Thoracic aorta (tissue), 2 donors: ENCODE measurements at places on chromosomes 7 and 10.

DNA sequence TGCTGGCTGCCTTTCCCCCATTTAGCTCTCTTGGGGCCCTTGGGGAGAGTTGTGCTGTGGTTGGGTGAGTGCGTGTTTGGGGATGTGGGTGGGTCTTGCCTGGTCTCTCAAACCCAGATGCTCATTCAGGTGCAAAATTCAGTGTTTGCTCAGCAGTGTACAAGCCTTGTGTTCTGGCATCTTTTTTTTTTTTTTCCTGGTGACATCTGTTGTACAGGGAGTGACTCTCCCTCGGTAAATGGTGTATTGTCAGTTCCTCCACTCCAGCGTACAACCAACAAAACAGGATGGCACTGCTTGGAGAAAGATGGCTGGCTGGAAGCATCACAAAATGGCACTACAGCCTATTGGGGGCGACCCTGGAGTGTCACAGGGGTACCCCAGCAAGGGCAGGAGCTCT, 75.5 kb downstream of the LRMDA start:
- no peak for DNase-seq

DNA sequence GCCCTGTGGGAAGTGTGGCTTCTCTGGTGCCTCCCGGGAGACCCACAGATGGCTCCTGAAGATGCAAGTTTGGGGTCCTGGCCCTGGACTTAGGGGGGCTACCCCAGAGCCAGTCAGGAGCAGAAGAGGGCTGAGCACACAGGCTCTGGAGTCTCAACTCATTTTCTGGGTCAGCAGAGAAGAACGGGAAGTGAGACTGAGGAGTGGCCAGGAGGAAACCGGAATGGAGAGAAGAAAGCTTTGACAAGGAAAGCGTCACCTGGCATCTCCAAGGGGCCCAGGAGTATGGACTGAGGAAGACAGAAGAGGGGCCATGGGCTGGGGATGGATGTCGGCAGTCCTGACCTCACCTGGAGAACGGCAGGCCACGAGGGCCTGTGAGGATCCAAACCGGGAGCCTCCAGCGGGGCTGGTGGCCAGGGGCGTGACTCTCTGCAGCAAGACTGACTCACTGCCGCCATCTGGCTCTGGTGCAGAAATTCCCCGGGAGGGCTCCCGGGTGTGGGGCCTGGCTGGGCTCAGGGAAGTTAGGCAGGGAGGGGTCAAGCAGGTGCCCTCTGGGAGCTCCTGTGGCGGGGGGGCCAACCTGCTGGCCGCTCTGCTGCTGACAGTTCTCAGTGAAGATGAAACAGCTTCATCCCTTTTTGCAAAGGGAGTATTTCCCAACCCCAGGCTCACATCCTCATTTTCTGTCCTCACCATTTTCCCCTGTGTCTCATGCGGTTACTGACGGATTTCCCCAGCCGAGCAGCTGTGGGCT, 23.6 kb downstream of the DAGLB start:
- DNase-seq = no peak

DNA sequence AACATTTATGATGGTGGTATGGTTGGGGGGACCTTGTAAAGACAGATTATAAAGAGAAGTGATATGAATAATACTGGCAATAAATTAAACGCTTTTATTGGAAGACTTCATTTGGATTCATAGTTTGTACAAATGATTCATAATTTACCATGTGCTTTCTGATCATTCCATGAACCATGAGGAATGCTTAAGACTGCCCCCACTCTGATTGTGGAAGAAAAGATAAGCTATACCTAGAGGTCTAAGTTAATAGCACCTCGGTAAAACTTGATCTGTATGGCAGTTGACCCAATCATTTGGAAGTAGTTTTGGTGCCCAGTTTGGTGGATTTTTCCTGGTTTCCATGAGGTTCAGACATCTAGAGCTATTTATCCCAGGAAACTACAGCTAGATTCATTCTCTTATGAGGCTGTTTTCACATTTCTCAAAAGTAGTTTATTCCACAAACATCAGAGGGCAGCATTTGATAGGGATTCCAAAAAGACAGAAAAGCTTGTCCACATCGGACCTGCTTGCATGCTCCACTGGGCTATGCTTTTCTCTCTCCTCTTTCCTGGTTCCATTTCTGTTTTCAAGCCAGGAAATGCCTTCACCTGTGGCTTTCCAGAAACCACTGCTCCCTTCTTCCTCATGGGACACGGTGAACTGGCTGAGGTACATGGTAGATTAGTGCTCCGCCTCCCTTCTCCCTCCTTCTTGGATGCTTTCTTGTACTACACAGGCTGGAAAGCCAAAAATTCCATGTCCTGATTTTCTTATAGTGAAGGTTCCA, 29.2 kb downstream of the TFAM start:
- no peak for DNase-seq

DNA sequence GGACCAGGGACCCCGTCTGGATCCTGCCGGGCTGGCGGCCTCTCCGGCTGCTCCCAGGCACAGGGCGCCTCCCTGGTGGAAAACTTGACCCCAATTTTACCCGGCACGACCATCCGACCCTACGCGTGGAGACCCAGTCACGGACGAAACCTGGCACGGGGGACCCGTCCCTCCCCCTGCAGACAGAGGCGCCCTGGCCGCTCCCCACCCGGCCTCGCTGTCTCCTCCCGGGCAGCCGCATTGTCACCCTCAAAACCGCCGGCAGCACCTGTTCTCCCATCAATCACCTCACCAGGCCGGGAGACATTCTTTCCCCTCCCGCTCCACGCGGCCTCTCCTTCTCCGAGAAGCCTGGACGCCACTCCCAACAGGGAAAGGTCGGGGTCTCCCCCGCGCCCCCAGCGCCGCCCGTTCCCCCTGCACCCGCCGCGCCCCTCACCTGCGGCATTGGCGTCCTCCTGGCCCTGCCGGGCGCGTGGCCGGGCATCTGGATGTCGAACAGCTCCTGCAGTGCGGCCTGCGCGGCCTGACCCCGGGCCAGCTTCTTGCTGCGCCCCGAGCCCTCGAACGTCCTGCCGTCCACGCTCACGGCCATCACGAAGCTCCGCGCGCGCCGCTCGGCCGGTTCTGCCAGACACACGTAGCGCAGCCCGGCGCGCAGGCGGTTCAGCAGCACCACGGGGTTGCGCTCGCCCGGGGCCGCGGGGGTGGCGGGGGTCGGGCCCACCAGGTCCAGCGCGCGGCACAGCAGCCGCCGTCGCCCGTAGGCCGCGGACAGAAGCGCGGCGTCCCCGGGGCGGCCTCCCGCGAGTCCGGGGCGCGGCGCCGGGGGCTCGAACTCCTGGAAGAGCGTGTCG, 306.6 kb downstream of the WDR37 start:
- no peak for DNase-seq

DNA sequence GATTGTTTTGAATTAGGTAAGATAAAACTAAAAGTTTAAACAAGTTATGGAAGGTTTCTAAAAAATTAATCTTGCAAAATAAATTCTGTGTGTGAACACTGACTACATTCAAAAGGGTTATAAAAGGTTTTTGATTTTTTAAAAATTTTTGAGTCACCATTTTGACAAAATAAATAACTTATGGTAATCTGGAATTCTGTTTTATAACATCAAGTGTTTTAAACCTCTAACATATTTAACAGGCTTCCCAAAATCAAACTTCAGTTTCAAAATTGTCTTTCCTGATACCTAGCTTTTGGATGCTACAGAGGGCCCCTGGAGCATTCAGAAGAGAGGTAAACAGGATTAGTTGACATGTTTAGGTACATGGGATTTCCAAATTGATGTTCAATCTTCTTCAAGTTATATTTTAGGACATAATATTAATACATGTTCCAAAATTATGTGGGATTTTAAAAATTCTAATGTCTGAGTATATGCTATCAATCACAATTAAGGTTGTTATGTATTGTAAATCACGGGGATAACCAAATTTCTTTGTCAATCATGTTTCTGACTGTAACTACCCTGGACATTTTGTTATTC, 8.1 kb upstream of the CPA2 start:
- DNase-seq = no peak

GRCh38 chr7:81155654-81156373, 237.0 kb upstream of the SEMA3C start:
- DNase-seq = no peak

GRCh38 chr10:52066383-52066782, 247.7 kb upstream of the DKK1 start:
- DNase-seq = no peak

GRCh38 chr10:69446229-69446628, 5.0 kb upstream of the TSPAN15 start:
- DNase-seq = no peak

GRCh38 chr10:35379226-35380137, 43.2 kb downstream of the CCNY start:
- DNase-seq = no peak

GRCh38 chr7:30178748-30179436, 44.1 kb downstream of the MTURN start:
- no peak for DNase-seq

DNA sequence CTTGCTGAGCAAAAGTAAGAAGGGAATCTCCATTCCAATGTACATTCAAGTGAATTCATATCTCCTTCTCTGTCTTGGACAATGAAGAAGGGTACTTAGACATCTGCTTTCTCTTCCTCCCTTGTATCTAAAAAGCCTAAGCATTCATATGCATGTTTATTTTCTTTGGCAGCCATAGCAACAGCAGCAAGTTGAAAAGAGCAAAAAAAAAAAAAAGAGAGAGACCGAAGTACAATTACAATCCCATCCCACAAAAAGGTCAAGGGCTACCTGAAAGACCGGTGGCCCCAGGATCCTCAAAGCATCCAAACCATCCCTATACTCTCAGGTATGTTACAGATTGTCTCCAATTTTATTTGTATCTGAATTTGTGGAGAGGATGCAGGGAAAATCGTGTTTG, 4.1 kb downstream of the OR2F1 start:
- DNase-seq = no peak

GRCh38 chr10:12944931-12945330, 56.6 kb downstream of the CCDC3 start:
- DNase-seq = no peak

GRCh38 chr10:118567701-118568248, 27.7 kb downstream of the PRLHR start:
- no peak for DNase-seq

DNA sequence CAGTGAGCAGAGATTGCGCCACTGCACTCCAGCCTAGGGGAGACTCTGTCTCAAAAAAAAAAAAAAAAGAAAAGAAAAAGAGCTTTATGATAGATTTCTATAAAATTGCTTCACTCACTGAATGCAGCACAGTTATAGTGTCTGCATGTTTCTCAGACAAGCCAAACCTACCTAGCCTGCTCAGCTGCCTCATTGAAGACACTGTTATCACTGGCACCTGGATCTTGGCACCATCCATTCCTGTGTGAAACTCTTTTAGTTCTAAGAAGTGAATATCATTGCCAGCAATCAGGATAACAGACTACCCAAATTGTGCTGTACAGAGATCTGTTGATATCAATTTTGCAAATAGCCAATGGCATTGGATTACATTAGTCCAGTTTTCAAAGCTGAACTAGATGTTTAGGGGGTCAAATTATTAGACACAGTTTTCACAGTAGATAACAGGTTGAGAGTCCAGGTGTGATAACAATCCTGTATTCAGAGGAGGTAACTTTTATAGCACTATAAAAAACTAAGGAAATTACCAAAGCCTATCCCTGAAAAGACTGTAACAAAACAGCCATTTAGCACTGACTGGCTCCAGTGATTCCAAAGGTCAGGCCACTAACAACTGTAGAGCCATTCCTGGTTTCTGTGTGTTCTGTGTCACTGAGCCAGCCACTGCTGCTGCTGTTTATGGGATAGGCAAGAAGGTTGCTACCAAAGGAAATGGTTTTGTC, 17.1 kb downstream of the PDSS1 start:
- no peak for DNase-seq

- DNase-seq = no peak
These were observed 330.1 kb upstream of the PHF14 start for GRCh38 chr7:10643545-10643944.

- no peak for DNase-seq
These were observed 70.5 kb downstream of the COPG2 start for GRCh38 chr7:130598056-130598455.

- DNase-seq = no peak
These were observed 4.4 kb downstream of the TBATA start for GRCh38 chr10:70780772-70781171.

DNA sequence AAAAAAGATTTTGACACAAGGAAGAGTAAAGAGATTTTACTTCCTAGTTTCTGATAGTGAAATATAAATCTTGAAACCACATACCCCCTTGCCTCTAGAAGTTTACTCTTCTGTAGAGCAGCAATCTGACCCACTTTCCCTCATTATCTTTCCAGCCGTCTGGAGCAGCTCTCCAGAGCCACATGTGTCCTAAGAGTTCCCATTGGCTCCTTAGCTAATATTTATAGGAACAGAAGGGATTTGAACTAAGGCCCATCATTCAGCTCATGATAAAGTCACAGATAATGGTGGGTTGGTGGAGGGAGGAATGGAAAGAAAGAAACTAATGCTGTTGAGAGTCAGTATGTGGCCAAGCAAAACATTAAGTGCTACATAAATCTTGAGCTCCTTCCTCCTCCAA, 121.8 kb downstream of the INHBA start:
- no peak for DNase-seq

DNA sequence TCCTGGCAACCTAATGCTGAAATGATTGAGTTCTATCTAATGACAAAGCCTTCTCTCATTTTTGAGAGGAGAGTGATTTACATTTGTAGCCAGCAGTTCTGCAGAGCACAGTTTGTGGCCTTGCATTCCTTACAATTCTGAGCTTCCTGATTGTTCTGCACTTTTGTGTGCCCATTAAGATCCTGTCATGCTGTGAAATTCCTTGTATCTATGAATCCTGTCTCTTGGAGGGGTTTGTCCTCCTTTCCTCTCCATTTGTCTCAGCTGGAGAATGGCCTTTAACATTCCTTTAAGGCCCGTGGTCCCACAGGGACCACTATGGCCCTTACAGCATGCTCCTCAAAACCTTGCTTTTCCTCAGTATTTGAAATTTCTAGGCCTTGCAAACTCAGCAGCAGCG, 10.4 kb downstream of the KLHL7 start:
- no peak for DNase-seq

GRCh38 chr10:6514180-6514579, 65.9 kb downstream of the PRKCQ start:
- no peak for DNase-seq

GRCh38 chr7:23476286-23477156, 6.2 kb upstream of the IGF2BP3 start:
- DNase-seq = no peak

DNA sequence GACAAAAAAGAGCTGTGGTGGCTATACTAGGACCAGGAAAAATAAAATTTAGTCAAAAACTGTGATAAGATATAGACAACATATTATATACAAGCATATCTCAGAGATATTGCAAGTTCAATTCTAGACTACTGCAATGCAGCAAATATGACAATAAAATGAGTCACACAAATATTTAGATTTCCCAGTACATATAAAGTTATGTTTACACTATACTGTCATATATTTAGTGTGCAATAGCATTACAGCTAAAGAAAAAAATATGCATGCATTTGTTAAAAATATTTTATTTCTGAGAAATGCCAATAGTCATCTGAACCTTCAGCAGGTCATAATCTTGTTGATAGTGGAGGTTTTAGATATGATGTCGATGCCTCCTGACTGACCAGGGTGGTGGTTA, 72.1 kb downstream of the AKR1C4 start:
- no peak for DNase-seq

GRCh38 chr7:108322046-108322445, 134.2 kb downstream of the NRCAM start:
- DNase-seq = no peak

- DNase-seq = no peak
These were observed 83.0 kb upstream of the KAT6B start for GRCh38 chr10:74743401-74743800.

GRCh38 chr7:47946581-47947354, 1.5 kb downstream of the PKD1L1 start:
- no peak for DNase-seq

GRCh38 chr10:60032723-60033122, 126.4 kb upstream of the CCDC6 start:
- peak; percentile 11 for DNase-seq

- no peak for DNase-seq
These were observed 39.7 kb downstream of the MTPAP start for GRCh38 chr10:30309403-30309802.
